ENCODE measurements at places on chromosomes 7 and 10.

DNA sequence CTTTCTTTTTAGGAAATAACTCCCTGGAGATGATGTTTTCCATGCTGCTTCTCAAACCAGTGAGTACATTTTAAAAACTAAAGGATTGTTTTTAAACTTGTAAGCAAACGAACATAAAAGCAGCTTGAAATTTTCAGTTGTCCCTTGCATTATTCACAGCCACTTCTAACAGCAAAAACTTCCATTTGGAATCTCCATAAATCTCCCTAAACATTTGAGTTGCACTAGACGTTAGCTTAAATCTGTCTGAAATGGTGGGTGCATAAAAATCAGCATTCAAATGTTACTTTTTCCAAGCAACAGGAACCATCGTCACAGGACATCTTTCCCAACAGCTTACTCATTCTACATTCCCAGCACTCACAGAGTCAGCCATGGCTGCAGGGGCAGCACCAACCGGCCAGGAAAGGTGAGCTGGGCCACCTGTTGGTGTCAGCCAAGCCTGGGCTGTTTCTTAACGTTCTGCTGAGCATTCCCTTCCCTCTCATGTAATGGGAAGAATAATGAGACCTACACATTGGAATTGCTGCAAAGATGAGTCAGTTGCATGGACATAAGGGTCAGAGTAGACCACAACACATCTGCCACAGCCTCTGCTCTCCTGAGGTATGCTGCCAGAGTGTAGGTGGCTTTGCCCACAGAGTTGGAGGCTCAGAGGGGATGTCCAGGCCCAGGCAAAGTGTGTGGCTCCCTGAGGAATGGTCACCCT lies 163.2 kb downstream of the TNS3 start:
- DNase-seq, result no peak

DNA sequence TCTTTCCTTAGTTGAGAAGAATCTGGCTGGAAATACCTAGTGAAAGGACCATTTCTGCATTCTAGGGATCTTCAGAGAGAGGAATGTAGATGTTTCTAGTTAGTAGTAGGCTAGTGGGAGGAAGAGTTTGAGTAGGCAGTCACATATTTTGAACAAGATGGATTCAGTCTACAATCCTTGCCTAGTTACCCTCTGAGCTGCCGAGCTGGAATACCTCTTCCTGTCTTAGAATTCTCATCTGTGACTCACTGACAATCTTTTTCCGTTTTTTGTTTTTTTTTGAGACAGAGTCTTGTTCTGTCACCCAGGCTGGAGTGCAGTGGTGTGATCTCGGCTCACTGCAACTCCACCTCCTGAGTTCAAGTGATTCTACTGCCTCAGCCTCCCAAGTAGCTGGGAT lies 30.7 kb upstream of the PLPP4 start:
- no peak for DNase-seq

DNA sequence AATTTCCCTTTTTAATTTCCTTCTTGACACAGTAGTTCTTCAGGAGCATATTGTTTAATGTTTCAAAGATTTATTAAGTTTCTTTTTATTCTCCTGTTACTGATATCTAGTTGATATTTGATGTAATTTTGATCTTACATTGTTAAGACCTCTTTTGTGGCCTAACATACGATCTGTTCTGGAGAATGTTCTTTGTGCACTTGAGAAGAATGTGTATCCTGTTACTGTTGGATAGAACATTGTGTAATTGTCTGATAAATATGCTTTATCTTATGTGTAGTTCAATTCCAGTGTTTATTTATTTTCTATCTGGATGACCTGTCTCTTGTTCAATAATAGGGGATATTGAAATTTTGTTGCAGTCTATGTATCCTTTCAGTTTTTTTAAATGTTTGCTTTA lies 106.7 kb downstream of the ITGB1 start:
- DNase-seq, result no peak

DNA sequence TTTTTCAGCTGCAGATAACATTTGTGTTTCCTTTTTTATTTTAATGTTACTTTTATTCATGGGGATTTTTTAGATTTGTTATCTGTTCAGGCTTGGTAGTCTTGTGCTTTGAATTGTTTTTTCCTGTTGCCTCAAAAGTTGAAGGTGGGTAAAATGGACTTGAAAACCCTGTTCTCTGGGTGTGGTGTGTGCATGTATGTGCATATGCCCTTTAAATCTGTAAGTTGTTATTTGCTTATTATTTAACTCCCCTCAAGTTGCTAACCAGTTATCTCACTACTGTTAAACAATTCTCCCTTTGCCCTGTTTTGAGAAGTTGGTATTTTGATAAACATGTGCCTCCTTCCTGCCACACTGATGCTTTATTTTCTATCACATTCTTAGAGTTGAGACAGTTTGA lies 30.6 kb downstream of the TSPAN14 start:
- no peak for DNase-seq

DNA sequence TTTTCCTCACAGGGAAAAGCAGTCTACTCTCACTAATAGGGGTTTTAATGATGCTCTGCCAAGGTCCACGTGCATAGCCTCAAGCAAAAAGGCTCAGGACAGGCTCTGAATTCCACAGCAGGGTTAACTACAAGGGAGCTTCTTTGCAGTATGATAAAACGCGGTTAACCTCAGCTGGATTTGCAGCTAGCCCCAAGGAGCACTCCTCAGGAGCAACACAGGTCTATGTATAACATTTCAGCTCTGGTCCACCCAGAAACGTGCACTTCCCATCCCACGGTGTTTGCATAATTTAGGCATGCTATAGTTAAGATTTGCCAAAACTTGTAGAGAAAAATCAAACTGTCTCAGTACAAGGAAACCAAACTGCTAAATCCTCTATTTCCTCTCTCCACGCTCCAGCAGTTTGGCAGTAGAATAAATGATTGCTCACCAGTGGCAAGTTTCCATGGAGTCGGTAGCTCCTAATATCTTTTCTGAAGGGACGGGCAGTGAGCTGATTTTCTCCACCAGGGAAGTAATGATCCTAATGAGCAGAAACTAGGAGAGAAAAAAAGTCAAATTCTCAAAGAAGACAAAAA lies 13.1 kb upstream of the ASB4 start:
- DNase-seq, result peak; percentile 75

DNA sequence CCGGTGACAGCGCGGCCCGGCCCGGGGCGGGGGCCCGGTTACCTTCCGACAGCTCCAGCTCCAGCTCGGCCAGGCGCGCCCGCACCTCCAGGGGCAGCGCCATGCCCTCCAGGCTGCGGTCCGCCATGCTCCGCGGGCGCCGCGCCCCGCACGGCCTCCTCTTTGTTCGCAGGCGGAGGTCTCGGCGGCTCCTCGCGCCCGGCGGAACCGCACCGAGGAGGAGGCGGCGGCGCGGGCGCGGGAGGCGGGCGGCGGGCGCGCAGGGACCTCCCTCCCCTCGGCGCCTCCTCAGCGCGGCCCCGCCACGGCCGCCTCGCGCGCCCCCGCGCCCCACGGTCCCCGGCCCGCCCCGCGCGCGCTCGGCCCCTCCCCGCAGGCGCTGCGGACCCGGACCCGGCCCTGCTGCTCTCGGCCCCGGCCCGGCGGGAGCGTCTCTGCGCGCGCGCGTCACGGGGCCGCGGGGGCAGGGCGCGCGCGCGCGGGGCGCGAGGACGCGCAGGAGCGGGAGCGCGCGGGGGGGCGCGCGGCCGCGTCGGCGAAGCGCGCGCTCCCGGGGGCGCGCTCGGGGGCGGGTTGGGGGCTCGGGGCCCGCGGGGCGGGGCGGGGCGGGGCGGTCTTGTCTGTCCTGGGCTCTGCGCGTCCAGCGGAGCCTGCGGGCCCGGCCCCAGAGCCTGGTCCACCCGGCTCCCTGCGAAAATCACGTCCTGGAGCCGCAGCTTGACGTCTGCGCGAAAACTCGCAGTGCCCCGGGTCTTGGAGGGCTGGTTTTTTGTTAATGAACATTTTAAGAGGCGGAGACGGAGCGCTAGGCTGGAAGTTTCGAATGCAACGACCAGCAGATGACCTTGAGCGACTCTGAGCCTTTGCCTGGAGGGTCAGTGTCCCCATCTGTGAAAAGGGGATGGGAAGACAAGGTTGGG lies at the start of gene DIP2C:
TSS of gene DIP2C (minus strand) at position 217 of the 920 bp plus-strand sequence. CDS start at position 127, 90 bp downstream.
- peak; percentile 85 for DNase-seq

DNA sequence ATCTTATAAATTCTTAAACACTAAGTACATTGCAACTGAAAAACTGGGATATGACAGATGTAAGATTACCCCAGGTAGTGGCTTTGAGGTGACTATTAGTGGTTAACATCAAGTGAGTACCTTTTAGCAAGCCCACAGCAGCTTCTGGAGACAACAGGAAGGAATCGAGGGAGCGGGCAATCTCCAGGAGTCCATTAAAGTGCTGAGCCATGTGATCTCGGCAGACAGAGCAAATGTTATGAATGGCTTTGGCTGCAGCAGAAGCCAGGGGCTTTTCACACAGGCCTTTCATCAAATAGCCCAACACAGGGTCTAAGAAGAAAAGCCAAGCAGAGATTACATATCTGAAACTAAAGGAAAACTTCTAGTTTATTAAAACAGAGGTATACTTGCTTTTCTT lies 48.9 kb downstream of the IRF5 start:
- DNase-seq, result no peak

DNA sequence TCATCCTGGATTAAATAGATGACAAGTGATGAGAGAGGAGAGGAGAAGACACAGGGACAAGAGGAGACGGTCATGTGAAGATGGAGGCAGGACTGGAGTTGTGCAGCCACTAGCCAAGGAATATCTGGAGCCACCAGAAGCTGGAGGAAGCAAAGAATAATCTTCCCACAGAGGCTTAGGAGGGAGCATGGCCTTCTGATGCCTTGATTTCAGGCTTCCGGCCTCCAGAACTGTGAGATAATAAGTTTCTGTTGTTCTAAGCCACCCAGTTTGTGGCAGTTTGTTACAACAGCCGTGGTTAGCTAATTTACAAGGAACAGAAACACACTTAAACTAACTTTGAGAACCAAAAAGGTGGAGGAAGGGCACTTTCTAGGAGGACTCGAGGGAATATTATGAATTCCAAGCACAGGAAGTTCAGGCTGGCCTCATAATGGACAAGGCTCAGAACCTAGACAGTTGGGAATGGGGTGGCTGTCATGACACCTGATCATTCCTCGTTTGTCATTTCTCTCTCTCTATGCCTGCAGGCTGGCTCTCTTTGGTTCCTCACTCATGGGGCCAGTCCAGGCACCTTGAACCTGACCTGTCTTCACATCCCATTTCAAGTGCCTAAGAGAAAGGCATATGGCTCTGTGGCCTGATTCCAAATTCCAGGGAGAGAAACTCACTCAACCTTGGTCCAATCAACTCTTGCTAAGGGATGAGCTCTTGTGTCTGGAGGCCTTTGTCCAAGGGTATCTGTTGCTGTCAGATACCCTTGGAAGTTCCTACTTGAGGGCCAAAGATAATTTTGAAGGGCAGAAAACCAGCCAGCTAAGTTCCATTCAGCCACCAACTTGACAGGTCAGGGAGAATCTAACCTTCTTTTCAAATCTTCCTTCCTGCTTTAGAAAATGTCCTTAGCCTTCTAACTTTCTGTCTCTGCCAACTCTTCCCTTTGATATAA lies 33.5 kb upstream of the PDZD8 start:
- DNase-seq, result no peak

DNA sequence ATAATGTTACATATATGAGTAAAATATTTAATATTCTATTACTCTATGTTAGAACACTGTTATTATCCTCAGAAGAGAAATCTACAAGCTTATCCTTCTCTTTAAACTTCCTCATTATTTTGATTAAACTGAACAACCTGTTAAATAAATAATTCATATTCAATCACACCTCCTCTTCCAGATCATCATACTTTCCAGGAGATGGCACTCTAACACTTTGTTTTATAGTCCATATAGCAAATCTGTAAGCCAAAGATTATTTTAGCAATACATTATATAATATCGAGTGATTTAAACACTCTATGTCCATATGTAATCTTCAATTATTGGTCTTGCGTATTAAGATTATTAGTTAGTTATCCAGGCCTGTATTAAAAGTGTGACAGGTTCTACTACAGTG lies 694.1 kb downstream of the ANKRD7 start:
- DNase-seq, result no peak

GRCh38 chr7:27112955-27113949 lies 10.8 kb upstream of the HOXA2 start:
- peak; percentile 79 for DNase-seq

- peak; percentile 72 for DNase-seq
Observed at GRCh38 chr10:129042776-129043595, 424.1 kb upstream of the MGMT start.

DNA sequence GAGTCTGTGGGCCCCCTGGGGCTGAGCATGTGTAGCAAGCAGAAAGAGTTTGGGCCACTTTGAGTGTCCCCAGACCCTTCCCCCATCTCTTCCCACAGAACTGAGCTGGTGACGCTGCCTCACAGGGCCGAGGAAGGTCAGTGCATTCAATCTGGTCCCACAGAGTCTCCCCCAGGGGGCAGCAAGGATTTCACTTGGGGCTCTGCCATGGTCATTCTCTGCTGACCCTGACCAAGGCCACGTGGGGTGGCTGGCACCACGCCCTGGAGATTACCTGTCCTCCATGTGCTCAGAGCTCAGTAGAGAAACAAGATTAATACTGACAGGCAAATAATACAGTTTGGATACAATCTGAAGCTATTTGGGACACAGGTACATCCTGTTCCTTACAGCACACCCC lies 30.2 kb downstream of the ADRA2A start:
- no peak for DNase-seq

DNA sequence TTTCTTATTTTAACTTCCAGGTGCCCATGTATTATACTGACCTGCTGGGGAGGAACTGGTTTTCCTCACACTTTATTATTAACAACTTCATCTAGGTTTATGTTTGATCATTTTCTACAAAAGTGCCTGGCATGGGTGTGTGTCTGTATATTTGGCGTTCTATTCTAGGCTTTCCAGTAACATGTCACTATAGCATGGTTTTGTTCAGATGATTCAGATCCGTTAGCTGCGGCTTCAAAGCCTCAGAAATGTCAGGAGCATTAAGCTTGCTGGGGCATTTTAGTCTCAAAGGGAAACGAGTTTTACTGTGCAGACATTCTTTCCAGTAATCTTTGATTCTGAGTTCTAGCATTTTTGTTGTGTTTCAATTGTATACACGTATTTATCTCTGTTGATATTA lies 2.3 kb downstream of the INPP5A start:
- DNase-seq, result peak; percentile 20

GRCh38 chr10:118216020-118216419 lies 126.1 kb downstream of the FAM204A start:
- DNase-seq, result no peak

GRCh38 chr7:115153769-115154477 lies 232.0 kb downstream of the MDFIC start:
- no peak for DNase-seq

DNA sequence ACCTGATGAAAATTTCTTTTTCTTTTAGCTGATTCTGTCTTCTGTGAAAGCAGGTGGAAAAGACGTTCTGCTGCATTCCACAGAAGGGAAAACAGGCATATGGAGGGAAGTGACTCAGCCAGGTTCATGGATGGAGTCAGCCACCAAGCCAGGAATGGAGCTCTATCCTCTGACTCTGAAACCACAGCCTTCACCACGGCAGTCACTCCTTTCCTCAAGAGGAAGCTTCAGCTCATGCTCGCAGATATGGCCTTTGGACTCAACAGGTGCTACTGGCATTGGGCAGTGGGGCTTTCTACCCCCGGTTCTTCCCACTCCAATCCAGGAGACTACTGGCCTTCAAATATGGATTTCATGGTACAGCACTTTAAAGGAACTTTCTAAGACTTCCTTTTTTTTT lies 11.5 kb upstream of the PLAU start:
- no peak for DNase-seq

All from right hindlimb (tissue), 1 donor.